ENCODE measurements at places on chromosomes 2 and 18.

GRCh38 chr18:7417727-7418126, 149.4 kb upstream of the PTPRM start:
- no peak for DNase-seq

- no peak for DNase-seq
These were observed 234.3 kb upstream of the TANK start for GRCh38 chr2:160925956-160926355.

DNA sequence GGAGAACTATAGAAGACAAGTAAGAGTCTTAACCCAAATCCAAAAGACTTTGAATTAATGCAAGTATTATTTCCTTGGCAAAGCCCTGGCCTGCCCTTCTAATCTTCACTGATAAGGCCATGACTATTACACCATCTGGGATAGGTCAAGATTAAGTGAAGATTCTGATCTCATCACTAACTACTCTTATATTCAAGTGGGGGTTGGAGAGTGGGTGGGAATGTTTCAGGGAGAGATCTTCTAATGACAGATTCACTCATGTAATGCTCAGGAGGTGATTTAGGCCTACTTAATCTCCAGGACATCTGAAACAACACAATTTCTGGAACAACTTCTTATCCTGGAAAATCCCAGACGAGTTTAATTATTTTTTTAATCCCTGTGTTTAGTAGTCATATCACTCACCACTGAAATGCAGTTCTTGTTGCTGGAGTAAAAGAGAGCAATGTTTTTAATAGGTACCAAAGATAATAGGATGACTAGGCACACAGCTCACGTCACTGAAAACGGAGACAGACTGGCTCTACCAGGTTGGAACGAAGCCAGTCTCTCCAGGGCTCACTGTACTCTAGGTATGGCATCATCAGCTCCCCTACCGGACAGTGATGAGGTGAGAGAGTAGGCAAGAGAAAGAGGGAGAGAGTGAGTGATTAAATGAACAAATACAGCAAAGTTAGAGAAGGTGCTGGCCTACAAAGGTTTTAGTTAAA, 133.1 kb downstream of the NCKAP5 start:
- no peak for DNase-seq

GRCh38 chr2:25340181-25340921, 1.4 kb downstream of the DNMT3A start:
- DNase-seq, result peak; percentile 75

- no peak for DNase-seq
These were observed 45.6 kb downstream of the ONECUT2 start for GRCh38 chr18:57480733-57481132.

DNA sequence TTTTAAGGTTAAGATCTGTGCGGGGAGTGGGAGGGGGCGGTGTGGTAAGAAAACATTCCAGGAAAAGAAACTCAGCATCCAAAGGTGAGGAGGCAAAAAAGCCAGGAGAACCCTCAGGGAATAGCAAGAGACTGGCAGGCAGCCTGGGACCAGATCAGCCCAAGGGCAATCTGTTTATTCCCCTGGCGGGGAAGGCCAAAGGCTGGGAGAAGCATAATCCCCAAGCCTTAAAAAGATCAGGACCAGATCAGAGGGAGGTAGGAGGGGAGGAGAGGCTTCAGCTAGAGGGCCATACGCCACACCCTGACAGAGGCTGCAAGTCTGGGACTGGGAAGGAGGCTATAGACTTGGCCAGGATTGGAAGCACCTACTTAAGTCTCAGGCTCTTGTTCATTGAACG, 163.0 kb upstream of the PXDN start:
- DNase-seq, result no peak

DNA sequence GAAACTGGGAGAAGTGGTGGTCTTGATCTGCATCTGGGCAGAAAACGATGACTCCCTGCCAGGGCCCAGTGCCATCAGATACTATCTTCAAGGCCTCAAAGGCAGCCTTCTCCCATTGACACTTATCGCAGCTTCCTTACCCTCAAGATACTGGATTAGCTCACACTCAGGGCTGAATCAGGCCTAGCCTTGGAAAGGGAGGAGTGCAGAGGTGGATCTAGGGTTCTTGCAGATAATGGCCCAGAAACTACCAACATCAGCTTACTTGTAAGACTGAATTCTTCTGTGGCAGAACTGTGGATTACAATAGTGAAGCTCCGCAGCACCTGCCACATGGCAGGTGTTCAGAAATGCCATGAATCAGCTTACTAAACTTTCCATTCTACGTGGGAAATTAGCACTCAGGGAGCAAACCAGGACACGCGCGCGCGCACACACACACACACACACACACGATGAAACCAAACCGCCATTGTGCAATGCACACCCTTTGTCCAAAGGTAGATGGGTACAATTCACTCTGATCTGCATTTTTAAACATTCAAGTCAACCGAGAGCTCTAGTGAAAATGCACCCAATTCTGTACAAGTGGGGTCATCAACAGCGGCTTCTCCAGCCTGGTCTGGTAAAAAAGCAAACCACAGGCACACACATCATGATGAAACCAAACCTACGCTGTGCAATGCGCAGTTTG, 26.3 kb upstream of the TMEM182 start:
- DNase-seq, result peak; percentile 41

- DNase-seq, result no peak
These were observed 901.7 kb upstream of the LRRTM1 start for GRCh38 chr2:81206216-81206615.

GRCh38 chr2:178529194-178529593, 48.9 kb downstream of the PLEKHA3 start:
- no peak for DNase-seq

- DNase-seq, result no peak
These were observed 33.0 kb downstream of the SDC1 start for GRCh38 chr2:20191714-20192569.

DNA sequence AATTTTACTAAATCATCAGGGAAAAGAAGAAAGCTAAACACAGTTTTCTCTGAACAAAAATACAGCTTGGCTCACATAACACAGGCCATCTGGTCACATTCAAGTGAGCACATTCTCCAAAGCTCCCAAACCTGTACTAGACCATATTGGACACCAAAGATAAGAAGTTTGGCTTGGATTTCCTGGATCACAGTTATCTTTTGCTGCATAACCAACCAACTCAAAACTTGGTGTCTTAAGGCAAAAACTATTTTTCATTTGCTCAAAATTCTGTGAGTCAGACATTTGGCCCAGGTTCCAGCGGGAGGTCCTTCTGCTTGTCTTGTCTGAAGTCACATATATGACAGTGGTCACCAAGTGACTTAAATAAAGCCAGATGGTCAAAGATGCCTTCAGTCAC, 83.2 kb downstream of the GYPC start:
- DNase-seq, result no peak

DNA sequence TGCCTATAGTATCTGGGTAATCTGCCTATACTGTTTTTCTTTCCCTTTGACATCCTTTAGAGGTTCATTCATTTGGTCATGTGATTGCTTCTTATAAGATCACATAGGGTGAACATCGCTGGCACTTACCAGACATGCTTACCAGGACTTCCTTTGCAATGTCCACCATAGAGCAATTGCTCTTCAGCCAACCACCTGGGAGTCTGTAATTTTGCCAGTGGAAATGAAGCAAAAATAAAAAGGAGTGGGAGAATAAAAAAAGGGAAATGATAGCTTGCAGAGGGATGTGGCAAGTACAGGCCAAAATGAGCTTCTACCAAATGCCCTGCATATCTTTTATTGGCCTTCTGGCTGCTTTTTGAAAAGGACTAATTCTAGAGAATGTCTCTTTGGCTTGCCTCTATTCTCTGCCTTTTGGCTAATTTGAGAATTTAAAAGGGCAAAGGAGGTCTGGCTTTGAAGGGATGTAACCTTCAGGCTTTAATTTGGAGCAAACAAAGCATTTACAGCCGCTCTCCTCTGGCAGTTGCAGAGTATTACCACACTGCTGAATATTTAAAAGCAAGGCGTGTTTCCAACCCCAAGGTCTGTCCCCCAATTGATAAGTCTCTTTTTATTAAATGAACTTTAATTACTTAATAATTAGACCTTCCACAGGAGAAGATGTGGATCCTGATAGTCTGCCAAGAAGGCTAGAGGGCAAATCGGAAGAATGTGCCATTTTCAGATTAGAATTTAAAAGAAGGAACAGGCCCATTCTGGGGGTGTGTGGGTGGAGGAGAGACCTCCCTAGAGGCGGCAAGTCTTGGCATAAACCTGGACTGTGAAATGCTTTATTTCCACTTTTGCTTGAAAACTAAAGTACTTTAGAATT, 557.9 kb downstream of the DCC start:
- no peak for DNase-seq

GRCh38 chr2:101679801-101680487, 17.6 kb upstream of the MAP4K4 start:
- DNase-seq, result no peak

GRCh38 chr2:186496401-186496800, 10.3 kb downstream of the ZC3H15 start:
- DNase-seq, result no peak

DNA sequence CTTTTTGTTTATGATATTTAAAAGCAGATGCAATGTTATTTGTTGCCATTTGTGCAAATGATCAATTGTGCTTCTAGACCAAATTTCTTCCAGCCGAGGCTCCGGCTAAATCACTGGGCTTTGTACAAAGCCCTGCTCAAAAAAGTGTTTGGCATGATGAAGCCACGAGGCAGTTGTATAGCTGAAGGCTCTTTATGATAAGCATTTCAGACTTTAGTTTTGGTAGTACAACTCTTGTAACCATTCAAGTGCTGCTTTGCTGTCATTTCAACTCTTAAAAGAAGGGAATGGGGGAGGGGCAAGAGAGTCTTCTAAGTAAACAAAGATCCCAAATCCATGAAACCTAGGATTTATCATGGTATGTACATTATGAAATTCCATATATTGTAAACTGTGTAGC, 3.3 kb upstream of the ZNF532 start:
- no peak for DNase-seq

DNA sequence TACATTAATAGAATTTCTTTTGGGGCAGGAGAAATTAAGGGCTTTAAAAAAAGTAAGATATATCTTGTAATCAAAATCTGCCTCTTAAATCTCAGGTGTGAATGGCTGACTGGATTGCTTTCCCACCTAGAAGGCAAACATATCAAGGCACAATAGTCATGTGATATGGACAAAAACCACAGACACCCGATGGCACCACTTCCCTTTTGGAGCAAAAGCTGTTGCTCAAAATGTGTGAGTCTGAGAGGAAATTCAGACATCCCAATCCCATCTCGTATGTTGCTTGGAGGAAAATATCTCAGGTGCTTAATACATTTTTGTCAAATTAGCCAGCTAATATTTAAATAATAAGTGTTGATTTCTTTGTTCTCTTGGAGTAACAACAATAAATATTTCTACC, 120.7 kb downstream of the KCNF1 start:
- DNase-seq, result no peak

DNA sequence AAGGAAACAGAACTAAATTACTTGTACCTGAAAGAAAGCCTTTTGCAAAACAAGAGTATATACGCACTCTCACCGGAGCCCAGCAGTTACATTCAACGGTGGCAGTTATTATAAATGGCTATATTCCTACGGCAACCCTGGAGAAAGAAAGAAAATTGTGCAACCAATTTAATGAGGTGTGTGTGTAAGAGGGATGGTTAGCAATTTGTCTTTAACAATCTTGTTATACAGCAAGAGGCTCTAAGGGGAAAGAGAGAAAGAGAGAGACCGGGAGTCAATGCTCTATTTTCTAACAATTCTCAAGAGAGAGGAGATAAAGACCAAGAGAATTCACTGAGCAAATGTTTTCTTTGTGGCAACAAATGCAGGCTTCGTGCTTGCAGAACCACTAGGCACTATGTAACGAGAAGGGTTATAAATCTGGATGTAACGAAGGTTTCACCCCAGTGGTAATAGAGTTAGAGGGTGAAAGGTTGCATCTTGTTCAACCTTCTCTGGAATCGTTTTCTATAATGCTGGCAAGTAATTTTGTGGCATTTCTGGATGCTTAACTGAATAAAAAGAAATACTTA, 359.1 kb upstream of the SPRED2 start:
- no peak for DNase-seq

GRCh38 chr2:69940691-69941090, 20.7 kb downstream of the ASPRV1 start:
- DNase-seq, result no peak

DNA sequence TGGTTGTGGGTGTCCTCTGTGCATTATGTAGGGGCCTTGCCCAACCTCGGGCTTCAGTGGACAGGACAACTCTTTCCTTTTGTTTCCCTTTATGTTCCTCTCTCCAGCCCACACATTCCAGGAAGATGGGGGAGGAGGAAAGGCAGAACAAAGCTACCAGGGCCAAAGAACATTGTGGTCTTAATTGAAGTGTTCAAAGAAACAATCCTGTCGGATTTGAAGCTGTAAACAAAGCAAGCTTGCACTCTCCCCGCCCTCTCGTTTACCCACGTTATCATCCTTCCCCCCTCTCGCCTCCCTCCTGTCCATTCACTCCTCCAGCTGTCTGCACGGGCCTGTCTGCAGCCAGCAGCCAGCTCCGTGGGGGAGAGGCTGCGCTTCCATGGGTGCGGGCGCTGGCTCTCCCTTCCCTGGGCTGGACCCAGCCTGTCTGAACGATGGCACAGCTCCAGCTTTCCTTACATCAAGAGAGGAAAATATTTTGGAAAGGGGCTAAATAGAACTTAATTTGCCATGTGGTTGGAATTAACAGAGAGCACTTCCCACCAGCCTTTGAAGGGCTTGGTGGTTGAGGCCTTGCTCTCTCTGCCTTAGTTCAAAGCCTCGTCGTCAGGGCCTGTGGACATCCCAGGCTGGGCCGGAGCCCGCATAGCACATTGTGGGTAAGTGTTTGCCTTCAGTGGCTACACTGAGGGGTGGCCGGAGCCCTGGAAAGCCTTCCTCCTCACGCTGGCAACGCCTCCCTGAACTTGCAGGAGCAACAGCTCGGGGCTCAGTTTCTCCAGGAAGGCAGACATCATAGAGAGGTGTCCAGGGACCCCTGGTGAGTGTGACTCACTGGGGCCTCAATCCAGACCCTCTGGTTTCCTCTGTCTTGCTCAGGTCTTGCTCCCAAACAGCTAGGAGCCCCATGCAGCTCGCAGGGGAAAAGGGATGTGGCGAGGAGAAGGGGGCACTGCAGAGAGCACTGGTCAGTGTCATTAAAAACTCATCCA, 60.6 kb upstream of the HS6ST1 start:
- peak; percentile 55 for DNase-seq

All from left colon (tissue), 2 donors.